ENCODE measurements at places on chromosomes 5 and 9. TPM values are rescaled to one million over a fixed set of nuclear protein-coding genes. Genes with fewer than 3 reads are reported as not detected.
A peak's percentile ranks its signal among the peaks of the same experiment; 100 is the strongest.

The NR5A1 gene
- not detected for total RNA-seq

The IGFBPL1 gene
- 1.7 TPM for total RNA-seq

- no peak for DNase-seq
These were observed 100.9 kb downstream of the EBF1 start for GRCh38 chr5:158998793-158999325.

GRCh38 chr9:5515261-5515650 lies 4.9 kb downstream of the PDCD1LG2 start:
- no peak for DNase-seq

DNA sequence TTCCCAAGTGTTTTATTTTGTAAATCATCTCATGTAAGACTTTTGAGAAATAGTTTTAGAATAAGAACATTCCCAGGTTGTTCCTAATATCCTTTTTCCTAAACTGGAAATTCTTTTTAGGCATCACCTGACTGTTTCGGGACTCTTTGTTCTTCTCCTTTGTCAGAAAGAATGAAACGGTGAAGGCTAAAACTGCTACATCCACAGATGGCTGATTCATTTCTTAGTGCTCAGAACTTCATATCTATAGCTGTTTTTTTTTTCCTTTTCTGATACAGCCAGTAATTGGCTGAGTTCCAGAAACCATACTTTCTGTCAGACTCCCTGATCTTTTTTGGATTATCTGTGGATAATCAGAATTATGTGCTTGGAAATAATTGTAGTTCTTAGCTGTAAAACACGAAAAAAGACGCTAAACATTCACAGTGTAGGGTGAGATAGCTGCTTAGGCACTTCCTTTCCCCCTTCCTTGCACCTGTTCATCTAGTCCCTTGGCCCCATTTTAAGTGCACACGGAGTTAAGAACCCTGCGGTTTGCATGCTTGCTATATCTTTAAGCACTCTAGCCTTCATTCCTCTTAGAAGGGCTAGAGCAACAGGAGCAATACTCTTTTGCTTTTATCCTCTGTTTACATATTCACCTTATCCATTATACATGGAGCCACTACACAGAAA lies 283.9 kb downstream of the PJA2 start:
- no peak for DNase-seq

DNA sequence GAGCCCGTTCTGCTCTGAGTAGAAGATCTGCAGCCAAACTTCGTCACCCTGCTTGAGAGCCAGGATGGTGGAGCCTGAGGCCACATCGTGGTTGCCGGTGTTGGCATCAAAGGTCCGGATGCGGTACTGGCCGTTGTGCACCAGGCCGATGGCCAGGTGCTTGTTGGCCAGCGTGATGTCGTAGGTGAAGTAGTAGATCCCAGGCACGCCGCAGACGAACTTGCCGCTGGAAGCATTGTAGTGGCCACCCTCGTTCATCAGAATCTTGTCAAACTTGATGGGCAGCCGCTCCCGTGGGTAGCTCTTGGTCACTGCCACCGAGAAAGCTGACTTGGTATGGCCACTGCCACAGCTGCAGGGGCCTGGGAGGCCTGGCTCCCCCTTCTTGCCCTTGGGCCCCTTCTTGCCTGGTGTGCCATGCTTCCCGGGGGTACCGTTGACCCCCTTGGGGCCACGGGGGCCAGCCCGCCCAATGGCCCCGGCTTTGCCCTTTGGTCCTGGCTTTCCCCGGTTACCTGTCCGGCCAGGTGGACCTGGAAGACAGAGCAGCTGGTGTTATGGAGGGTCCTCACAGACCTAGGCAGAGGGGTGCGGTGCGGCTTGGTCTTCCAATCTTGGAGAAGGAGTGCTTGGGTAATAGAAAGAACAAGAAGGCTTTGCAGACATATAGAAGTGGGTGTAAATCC lies 21.0 kb downstream of the C1QTNF2 start:
- DNase-seq, result no peak

GRCh38 chr5:127969002-127969401 lies 114.6 kb upstream of the SLC12A2 start:
- no peak for DNase-seq

DNA sequence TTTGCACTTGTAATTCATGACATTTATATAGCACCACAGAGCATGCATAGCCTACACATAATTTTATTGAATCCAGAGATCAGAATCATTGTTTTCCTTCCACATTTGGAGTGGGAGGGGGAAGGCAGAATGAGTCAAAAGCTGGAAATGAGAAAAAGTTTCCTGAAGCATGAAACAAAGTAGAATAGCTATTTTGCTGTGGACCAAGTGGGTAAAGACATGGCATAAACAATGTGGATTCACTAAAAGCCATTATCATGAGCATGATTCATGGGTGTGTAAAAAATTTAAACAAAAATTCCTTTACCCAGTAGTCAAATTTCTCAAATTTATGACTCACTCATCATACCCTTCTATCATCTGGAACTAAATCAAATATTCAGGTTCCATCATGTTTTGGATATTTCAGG lies 97.9 kb downstream of the YIPF5 start:
- DNase-seq, result no peak

DNA sequence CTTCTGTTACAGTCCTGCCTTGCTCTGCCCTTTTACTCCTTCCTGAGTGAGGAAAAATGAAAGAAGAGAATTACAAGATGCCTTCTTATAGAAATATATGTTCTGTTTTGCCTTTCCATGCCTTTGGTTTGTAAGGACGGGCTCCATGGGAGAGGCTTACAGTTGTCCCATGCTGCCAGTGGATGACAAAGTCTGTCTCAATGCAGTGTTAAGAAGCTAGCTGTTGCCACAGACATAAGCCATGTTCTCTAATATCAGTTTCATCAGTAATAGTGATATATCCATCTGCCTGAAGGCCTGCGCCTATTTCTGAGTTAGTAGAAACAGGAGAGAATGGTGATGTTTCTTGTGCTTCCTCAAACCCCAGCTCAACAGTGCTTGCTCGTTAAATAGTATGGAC lies 27.8 kb downstream of the C5orf22 start:
- no peak for DNase-seq

DNA sequence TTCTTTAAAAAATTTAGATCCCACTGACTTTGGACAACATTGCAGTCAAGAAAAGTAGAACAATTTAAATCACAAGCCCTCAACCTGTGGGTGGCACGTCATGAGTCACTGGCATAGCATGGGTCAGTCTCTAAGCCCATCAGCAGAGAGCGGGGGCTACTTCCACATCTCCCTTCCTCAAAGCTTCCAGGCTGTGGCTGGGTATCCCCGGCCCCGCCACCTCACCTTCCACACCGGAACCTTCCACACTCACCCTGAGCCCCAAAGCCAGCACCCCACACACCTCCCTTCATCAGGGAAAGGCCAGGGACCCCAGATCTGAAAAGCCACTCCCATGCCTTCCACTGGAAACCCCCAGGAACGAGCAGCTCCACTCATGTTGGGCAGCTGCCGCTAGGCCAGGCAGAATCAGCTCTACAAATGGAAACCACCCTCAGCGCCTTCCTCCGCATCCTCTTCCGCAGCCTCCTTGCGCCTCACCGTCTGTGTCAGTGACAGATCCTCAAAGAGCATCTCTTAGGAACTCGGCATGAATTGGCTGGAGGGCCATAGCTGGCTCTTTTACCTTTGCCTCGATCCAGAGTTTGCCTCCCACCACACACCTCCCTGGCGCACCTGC lies 156.5 kb downstream of the ERCC6L2 start:
- no peak for DNase-seq

GRCh38 chr5:15544039-15544438 lies 44.1 kb downstream of the FBXL7 start:
- DNase-seq, result no peak

DNA sequence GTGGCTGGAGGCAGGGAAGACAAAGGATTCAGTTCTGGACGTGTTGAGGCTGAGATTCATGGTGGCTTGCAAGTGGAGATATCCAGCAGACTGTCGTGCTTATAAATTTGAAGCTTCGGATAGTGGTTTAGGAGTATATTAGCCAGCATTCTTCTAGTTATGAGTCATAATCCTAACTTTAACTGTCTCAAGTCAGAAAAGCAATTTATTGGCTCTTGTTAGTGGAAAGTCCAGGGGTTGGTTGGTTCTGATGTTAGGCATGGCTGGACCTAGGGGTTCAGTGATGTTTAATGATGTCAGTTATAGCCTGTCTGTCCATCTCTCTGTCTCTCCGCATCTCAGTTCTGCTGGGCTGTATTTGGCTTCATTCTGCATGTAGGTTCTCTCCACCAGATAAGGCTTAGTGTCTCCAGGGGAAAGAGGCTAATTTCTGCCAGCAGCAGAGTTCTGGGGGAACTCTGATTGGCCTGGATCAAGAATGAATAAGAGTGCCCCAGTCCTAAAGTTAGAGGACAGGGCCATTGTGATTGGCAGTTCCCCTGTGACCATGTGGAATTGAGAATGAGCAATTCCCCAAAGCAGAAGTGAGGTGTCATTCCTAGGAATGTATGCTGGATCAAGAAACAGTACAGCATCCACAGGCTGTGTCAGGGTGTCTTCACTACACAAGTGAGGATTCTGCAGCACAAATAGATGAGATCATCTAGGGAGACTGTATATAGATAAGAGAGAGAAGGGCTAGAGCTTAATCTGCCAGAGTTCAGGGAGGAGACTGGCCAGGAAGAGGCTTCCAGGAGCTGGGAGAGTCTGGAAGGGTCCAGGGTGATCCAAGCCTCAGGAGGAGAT lies 72.9 kb upstream of the SHB start:
- peak; percentile 46 for DNase-seq

DNA sequence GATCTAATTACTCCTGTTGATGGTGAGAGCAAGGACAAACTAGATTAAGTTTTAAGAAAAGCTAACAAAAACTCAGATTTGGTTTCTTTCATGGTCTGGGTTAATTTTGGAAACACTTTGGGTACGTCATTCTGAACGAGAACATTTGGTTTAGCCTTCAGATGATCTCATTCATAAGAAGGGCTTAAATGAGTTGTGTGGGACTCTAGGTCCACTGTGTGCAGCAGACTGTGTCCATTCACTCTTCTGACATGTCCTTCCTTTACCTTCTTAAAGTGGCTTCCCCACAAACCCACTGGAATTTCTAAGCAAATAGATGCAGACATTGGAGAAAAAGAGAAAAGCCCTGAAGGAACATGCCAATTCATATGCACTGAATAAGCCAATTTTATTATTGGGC lies 96.8 kb downstream of the FBXO4 start:
- no peak for DNase-seq

GRCh38 chr9:69386651-69387050 lies 61.6 kb downstream of the ENTREP1 start:
- DNase-seq, result no peak

The GIN1 gene
- 13.6 TPM for total RNA-seq

- no peak for DNase-seq
These were observed 47.3 kb upstream of the ACTBL2 start for GRCh38 chr5:57529864-57530263.

The CYLC2 gene
- total RNA-seq, result not detected

DNA sequence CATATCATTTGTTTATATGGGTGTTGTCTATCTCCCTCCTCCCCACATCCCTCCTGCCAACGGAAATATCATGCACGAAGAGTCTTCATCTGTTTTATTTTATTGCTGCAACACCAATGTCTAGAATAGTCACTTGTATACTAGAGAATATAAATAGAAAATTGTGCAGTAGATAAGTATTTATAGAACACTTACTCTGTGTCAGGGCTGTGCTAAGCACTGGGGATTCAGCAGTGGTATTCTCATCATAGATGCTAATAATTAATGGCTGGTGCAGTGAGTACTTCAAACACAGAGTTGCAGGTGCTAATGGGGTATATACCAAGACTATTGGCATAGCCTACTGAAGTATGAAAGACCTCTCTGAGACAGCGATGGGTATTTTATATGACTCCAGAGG lies 353.5 kb upstream of the CDH6 start:
- no peak for DNase-seq

- no peak for DNase-seq
These were observed 1.0 kb downstream of the IL7R start for GRCh38 chr5:35857606-35858205.

- peak; percentile 69 for DNase-seq
These were observed 394.3 kb downstream of the GADD45G start for GRCh38 chr9:89999176-89999533.

- DNase-seq, result no peak
These were observed 294.4 kb downstream of the HINT1 start for GRCh38 chr5:130870691-130871090.

The LRRTM2 gene
- not detected for total RNA-seq

The PDCD1LG2 gene
- total RNA-seq, result not detected

GRCh38 chr9:86098824-86099700 lies at the start of gene GOLM1:
Gene GOLM1 (minus strand): TSS chr9:86099558. CDS start chr9:86079320, 20,238 bp downstream.
- DNase-seq, result peak; percentile 58

- DNase-seq, result peak; percentile 73
These were observed 25.9 kb upstream of the ANKRD55 start for GRCh38 chr5:56259002-56259511.

- DNase-seq, result no peak
These were observed 67.0 kb upstream of the TGFBR1 start for GRCh38 chr9:99037769-99038483.

- DNase-seq, result no peak
These were observed 142.4 kb downstream of the MAPKAP1 start for GRCh38 chr9:125564631-125565030.

DNA sequence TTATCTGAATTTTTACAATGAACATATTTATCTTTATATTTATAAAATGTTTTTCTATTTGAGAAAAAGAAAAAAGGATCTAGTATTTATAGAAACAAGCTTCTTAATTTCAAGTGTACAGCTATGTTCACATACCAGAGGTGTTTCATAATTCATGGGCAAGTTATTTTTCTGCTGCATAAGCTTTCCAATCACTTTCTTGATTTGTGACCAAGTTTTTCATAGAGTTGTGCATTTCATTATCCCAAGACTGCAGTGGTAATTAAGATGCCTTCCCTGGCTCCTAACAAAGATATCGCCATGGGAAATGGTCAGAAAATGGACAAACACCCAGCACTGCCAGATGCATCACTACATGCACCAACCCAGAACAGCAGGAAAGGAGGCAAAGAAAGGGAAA lies 124.6 kb downstream of the GNAQ start:
- no peak for DNase-seq

- DNase-seq, result no peak
These were observed 97.0 kb downstream of the HMHB1 start for GRCh38 chr5:143908959-143909358.

- no peak for DNase-seq
These were observed 305.6 kb downstream of the DOCK8 start for GRCh38 chr9:520302-520701.

The PRRC1 gene
- 30.9 TPM for total RNA-seq

The OR2S2 gene
- total RNA-seq, result not detected

DNA sequence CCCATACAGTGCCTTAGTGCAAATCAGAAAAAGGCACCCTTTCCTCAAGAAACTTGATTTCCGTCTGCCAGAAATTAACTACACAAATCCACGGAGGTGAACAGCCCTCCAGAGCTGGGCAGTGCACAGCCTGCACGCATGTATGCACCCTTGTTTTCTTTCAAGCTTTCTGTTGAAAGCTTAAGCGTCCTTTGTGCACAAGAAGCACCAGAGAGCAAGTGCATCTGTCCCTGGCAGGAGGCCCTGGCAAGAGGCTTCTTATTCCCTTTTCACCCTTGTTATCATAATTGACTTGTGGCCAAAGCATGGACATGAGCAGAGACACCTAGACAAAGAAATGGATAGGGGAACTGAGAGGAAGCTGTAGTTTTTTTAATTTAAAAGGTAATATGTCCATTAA lies 47.4 kb upstream of the ATG10 start:
- DNase-seq, result no peak

The WNK2 gene
- 253 TPM for total RNA-seq

GRCh38 chr5:83914662-83915418 lies 194.2 kb upstream of the HAPLN1 start:
- DNase-seq, result no peak

Data from stomach (tissue), 19 donors.